ENCODE measurements at places on chromosomes 5 and 9.

DNA sequence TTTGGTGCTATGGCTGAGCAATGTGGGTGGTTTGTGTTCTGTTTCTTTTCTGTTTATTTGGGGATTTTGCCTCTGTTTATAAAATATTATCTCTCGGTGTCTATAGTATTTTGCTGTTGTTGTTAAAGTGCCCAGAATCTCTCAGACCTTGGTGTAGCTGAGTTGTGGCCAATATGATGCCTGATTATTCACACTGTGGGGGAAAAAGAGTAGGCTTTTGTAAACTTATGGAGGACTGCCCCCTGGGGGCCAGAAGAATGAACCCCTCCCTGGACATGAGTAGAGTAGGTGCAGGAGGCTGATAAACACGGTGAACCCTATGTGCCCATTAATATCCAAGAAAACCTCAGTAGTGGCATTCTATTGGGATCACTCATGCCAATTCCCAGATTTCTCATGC, 49.0 kb upstream of the DPYSL3 start:
- DNase-seq, result no peak

GRCh38 chr5:144487207-144487606, 316.5 kb downstream of the KCTD16 start:
- no peak for DNase-seq

DNA sequence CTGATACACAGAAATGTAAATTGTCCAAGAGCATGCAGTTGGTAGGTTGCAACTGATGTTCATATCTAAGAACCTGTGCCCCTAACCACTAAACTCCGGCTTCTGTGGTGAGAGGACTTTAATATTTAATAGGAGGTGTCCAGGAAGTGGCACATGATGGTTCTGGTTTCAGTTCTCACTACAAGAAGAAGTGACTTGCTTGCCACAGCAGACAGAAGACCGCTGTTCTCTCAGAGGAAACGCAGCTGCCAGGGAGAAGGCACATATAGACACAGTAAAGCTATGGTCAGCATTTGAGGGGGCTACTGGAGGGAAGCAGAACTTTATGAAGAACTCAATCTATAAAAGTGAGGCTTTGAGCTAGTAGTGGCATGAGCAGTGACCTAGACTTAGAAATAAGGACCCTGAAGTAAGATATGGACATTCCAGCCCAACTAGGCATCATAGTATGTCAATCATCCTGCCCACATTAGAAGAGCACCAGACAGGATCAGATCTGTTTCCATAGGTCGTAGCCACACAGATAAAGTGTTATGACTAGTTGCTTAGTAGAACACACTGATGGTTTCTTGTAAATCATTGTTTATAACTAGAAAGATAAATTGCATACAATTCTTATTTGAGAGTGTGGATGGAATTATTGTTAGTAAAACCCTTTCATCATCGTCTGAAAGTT, 36.4 kb upstream of the DAB2 start:
- DNase-seq, result no peak

GRCh38 chr5:147510885-147511284, 1.0 kb upstream of the DPYSL3 start:
- no peak for DNase-seq

DNA sequence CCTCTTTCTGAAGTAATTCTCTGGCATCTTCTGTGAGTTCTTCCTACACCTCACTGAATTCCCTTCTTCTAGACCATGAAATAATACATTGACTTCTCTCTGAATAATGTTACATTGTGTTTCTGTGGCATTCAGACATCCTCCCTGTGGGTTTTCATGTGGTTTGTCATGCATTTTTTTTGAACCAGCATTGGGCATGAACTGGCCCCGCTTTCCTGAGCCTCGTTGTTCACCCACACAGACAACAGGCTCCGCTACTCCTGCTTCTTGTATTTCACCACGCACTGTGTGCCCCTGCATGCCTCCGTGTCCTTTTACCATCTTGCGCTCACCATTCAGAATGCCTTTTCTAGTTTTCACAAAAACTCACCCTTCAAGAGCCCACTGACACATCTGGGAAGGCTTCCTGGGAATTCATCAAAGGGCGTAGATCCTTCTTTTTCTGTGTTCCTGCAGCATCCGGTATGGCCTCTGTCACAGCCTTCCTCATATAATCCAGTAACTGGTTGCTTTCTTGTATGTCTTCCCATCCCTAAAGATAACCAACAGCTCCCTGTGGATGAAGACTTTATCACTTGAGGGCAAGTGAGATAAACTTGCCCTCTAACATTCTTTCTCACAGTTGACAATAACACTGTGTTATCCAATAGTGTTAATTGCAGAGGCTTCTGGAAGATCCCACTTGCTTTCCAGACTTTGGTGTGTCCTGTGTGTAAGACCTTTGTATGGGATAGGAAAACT, 51.5 kb upstream of the ADAMTSL1 start:
- DNase-seq, result no peak

GRCh38 chr9:25573281-25573680, 105.0 kb downstream of the TUSC1 start:
- no peak for DNase-seq

DNA sequence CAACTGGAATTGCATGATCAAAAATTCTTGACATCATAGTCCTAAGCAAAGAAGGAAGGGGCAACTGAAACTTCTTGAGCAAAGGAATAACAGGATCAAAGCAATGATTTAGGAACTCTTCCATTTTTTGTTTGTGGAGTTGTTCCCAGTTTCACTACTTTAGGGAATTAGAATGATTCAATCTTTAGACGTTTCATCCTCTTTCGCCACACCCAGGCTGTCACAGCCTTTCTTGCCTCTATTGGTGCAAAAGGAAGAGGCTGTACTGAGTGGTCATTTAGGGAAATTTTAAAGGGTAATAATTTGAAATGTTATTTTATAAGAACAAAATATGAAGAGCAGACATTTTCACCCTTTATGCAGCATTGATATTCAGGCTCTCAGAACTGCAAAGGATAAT, 1026.0 kb upstream of the ARRDC3 start:
- DNase-seq, result no peak

GRCh38 chr5:14900693-14901461, 29.3 kb upstream of the ANKH start:
- DNase-seq, result no peak

GRCh38 chr9:72949918-72950325, 2.9 kb downstream of the ALDH1A1 start:
- no peak for DNase-seq

- no peak for DNase-seq
Observed at GRCh38 chr5:139878093-139878492, 82.5 kb downstream of the PSD2 start.

- DNase-seq, result no peak
Observed at GRCh38 chr5:146667633-146668272, 151.8 kb upstream of the GPR151 start.

- DNase-seq, result no peak
Observed at GRCh38 chr5:112186401-112186990, 232.6 kb downstream of the EPB41L4A start.

DNA sequence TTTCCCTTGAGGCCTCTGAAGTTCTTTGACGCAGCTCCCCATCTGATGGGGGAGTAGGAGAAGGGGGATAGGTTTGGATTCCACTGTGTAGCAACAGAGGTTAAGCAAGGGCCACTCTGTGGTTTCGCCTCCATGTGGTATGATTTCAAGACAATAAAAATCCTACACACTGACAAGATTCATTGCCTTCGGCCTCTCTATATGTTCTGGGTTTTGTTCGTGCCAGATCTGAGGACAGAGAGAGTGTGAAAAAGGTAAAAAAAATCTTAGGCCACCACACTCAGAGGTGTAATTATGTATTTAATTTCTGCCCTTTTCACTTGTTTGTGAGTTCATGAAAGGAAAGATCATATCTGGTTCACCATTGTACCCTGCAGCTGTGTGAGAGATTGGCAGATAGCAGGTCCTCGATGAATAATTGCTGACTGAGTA, 715.2 kb upstream of the ZNF608 start:
- DNase-seq, result no peak

GRCh38 chr9:131809941-131810344, 70.1 kb upstream of the RAPGEF1 start:
- DNase-seq, result no peak

- no peak for DNase-seq
Observed at GRCh38 chr5:66151030-66151429, 6.9 kb downstream of the SREK1 start.

DNA sequence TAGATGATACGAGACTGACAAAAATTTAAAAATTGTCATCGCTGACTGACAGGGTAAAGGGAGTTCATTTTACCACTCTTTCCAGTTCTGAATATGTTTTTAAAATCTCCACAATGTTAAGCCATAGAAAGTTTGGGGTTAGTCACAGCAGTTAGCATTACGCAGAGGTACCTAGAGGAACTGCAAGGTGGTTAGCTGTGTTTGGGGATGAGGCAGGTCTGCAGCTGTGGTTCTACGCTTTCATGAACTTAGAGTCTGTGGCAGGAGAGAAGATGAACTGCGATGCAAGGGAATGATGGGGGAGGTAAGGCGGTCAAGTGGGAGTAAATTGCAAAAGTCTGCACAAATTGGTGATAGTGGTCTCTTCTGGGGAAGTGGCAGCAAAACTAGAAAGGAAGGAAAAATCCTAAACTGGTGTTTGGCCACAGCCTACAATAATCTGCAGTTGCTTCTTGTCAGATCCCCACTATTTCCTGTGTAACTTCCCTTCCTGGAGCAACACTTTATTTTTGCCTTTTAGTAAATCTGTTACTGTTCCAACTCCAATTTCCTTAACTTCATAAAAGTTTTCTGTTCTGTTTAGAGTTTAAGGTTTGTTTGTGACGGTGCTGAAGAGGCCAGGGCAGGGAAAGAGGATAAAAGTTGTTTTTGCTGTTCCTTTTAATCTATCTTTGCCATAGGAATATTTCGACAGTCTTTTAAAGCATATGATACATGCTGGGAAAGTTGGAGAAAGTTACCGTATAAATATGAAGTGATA, 38.6 kb upstream of the SNX2 start:
- no peak for DNase-seq

DNA sequence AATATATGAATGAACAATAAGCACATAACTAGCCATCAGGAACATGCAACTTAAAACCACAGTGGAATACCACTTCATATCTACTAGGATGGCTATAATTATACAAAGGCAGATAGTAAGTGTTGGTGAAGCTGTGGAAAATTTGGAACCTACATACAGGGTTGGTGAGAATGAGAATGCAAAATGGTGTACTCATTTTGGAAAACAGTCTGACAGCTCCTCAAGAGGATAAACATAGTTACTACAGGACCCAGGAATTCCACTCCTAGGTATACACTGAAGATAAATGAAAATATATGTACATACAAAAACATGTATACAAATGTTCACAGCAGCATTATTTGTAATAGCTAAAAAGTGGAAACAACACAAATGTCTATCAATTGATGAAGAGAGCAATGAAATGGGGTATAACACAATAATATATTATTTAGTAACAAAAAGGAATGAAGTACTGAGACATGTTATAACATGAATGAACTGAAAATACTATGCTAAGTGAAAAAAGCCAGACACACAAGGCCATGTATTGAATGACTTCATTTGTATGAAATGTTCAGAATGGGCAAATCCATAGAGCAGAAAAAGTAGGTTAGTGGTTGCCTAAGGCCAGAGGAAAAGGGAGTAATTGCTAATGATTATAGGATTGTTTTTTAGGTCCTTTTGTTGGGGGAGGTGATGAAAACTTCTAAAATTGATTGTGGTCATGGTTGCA, 31.2 kb upstream of the CDK5RAP2 start:
- DNase-seq, result no peak

DNA sequence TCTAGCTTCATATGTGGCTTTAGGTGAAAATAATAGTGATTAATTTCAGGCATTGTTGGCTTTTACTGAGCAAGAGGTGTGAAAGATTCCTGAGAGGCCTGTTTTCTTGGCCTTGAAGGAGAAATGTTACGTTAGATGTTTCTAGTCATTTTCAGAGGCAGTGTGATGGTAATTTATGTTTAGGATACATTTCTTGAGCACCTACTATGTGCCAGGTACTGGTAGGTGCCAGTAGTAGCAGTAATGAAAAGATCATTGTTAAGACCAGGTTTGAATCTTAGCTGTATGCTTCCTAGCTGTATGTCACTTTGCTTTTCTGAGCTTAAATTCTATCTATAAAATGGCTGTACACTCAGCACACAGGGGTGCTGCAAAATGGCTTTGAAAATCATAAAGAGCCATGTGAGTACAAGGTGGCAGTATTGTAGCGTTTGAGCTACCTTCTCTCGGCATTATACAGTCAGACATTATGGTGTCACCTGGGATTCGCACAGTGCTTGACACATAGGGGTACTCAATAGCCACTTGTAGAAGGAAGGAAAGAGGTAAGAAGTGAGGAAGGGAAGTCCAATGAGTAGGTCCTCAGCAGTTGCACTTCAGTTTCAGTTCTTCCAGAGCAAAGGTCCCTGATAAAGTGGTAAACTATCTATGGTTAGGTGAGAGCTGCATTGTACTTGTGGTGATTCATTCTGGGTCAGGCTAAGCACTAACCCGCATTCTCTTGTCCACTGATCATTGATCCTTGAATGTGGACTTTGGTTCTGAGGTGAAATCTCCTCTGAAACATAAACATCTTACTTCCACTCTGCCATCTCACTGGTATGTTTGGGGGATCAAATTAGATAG, 166.5 kb upstream of the NR3C1 start:
- no peak for DNase-seq

DNA sequence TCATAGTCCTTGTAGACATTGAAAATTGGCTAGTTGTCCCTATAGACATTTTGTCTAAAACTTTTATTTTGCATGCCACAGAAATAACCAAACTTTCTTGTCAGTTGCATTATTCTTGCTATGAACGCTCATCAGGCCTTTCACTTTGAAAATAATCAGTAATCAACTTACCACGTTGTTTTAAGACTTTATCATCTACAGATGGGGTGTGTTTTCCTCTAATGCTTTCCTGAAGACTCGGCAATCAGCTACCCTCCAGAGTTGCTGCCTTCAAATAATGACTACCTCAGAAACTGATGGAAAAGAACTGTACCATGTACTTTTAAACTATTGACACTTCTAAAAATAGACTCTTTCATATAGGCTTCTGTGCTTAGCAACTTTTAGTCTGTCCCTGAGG, 33.5 kb upstream of the HSPB3 start:
- DNase-seq, result no peak

- DNase-seq, result no peak
Observed at GRCh38 chr9:92094655-92095054, 20.6 kb downstream of the SPTLC1 start.

- DNase-seq, result no peak
Observed at GRCh38 chr9:27073841-27074728, 34.9 kb upstream of the TEK start.

DNA sequence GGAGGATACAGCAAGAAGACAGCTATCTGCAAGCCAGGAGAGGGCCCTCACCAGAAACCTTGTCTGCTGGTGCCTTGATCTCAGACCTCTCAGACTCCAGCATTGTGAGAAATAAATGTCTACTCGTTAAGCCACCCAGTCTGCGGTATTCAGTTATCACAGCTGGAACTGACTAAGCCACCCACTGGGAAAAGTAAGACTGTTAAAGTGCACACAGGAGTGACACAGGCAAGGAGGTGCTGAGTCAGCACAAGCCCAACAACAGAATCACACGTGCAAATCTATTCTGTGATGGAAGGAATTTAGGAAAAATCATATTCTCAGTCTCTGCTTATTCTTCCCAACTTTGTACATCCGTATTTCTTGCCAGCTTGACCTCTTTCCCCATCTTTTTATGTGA, 200.0 kb downstream of the NR2F1-AS1 start:
- DNase-seq, result no peak
